ENCODE measurements at places on chromosomes 12 and 14.

DNA sequence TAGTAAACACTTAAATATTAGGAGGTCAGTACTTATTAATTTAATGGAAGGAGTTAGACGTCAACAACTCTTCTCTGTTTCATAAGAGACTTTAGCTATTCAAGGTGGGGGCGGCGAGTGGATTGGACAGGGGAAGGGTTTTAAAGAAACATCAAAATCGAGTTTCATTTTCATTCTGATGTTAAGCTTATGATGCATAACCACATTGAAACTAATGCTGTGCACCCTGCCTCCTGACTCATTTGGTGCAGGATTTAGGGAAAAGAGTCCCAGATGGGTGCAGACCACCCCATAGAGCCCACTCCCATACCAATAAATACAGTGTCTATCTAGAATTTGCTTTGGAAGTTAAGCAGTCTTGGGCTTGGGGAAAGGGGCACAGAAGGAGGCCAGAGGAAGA is 7.4 kb downstream of the ZBTB39 start:
- DNase-seq: peak; percentile 34

DNA sequence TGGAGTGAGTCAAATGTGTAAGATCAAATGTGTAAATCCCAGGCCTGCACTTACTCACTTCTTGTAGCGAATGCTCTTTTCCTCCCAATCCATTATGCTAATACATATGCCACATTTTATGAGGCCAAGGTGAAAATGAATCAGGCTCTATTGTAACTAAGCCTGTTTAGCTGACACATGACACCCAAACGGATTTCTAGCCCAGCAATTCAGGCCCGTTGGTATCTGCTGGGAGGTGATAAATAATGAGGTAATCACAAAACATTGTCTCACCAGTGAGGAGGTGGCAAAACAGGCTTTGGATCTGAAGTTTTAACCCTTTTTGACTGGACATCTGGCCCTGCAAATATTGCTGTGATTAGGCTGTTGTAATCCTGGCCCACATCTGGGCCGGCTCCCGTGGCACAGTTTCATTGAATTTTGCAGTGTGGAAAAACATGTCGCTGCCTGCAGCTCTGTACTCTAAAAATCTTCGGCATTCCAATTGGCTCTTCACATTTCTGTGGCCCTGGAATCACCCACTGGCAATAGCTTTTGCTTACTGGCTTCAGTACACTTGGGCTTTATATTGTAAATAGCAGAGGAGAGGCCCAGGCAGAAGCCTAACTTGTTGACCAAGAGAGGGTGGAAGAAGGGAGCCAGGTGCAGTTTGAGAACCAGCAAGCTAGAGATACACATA is 106.1 kb downstream of the PAX9 start:
- no peak for DNase-seq

- no peak for DNase-seq
Observed at GRCh38 chr14:79709573-79709972, 501.7 kb downstream of the DIO2 start.

DNA sequence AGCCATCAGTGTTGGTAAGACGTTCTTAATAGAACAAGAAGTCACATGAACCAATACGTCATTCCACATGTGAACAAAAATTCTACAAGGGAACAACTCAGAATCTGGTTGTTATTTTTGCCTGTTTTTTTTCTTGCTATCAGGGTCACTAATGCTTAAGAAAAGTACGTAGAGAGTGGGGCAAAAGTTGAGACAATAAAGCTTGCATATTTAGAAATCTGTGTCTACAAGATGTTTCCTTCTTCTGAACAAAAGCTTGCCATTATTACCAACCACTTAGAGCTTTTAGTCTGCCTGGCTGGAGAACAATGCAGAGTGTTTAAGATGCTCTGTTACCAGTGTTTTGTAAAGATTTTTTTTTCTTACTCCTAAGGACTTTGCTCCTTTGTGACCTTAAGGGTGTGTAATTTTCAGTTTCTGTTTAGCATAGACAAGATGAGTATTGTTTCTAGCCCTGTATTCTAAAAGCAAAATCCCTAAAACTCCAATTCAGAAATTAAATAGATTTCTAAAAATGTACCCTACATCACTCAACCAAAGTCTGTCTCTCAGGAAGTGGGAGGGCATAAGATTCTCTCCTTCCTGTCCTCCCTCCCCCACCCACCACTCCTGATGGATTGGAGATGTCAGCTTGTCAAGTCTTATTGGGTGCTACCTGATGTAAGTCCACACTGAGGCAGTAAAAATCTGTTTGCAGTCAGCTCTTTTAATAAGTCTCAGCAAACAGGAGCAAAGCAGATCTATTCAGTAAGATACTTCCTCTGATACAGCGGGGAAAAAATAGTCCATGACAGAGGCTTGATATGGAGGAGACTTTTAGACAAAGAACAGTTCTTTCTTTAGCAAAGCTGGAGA is 267.6 kb downstream of the GRIN2B start:
- no peak for DNase-seq

- no peak for DNase-seq
Observed at GRCh38 chr12:129928643-129929042, 24.8 kb upstream of the TMEM132D start.

DNA sequence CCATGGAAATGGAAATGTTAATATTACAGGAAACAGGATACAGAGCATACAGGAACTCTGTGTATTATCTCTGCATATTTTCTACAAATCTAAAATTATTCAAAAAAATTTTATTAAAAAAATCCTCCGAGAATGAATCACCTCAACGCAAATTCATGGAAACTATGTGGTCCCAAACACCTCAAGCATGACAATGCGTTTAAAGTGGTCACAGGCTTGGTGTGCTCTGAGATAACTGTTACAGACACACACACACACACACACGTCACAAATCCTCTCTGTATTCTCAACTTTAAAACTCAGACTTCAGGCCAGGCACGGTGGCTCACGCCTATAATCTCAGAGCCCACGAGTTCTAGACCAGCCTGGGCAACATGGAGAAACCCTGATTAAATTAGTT is 45.3 kb upstream of the MTERF2 start:
- no peak for DNase-seq

Data from stimulated activated CD4-positive, alpha-beta T cell treated with anti-CD3 and anti-CD28 coated beads, Interleukin-12 subunit alpha, Interleukin-12 subunit beta, amount 100 ng/mL, for 48 hours (primary cell).